ENCODE measurements at places on chromosomes 4 and X. TPM values are rescaled to one million over a fixed set of nuclear protein-coding genes. Genes with fewer than 3 reads are reported as not detected.

DNA sequence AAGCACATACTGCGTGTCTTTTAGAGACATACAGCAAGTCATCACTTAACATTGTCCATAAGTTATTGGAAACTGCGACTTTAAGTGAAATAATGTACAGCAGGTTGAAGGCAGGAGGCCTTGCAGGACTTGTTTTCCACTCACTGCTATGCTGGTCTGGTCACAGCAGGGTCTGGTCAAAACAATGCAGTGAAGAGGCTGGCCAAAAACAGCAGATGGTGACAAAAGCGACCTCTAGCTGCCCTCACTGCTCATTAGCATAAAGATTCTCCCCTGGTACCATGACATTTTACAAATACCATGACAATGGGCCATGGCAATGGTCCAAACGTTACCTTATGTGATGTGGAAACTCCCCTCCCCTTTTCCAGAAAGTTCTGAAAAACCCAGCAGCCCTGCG lies 1283.6 kb downstream of the FSTL5 start:
- DNase-seq, result no peak

GRCh38 chr4:45688341-45688740 lies 435.5 kb downstream of the GABRG1 start:
- DNase-seq, result no peak

DNA sequence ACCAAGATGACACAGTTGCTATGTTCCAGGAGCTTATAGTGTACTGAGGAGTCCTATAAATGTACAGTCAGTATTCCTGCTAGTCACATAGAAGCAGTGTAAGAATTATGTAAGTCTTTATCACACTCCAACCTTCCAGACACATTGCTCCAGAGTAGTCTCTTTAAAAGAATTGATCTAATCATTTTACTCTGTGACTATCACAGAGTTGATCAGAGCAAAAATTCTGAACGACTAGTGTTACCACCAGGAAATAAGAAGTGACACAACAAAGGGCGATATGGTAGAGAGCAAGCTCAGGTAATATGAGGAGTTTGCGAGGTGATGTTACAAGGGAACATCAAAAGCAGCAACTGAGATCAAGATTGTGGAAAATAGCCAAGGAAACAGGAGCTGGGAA lies 9.0 kb upstream of the HPF1 start:
- DNase-seq, result no peak

GRCh38 chr4:110787707-110788106 lies 164.8 kb upstream of the PITX2 start:
- DNase-seq, result no peak

- DNase-seq, result no peak
Measured at GRCh38 chr4:184154199-184154598, 63.5 kb downstream of the ENPP6 start.

DNA sequence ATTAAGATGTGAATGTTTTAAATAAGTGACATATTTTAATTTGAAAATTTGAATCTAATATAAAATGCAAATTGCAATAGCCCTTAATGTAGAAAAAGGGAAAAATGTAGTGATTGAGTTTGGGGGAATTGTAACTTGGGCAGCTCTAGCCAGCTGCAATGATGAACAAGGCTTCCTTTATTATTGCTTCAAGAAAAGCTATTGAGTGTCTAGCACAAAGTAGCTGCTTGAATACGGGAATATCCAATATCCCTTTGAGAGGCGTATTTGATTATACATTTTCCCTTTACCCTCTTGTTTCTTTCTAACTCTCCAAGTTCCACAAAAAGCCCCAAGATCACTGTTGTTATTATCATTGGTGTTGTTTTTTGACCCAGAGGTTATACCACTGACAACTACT lies 21.8 kb downstream of the IL1RAPL1 start:
- DNase-seq, result no peak

- DNase-seq, result no peak
Measured at GRCh38 chr4:151567056-151567455, 158.1 kb downstream of the FHIP1A start.

DNA sequence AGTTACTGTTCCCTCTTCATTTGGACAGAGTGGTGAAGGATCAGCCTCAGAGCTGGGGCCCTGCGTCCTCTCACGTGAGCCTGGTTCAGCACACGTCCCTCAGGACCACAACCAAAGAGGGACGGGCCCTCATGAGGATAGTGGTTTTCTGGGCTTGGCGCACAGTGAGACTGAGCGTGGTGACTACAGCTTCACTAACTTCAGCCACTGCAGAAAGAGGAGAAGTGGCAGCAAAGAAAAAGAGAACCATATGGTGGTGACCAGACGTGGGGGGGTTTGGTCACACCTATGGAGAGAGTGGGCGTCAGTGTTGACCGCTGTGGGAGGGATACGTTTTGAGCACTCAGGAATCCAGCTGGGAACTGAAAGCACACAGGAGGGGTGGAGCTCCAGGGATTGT lies 21.8 kb upstream of the TNIP3 start:
- DNase-seq, result no peak

DNA sequence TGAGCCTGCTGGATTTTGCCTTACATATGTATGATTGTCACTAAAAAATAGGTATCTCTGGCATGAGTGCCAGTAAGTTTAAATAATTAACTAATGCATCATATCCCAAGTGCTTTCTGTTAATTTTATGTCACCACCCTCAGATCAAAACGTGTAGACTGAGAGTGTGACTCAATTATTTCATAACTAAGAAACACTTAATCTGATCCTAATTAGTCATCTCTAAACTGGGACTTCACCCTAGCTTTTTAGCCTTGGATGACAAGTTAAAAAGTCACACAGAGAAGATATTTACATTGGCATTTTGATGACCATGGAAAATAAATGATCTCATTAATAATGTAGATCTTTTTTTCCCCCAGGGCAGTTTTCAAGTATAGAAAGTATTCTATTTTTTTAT lies 23.1 kb upstream of the SLC6A14 start:
- no peak for DNase-seq

- DNase-seq, result no peak
Measured at GRCh38 chr4:145130130-145130529, 32.0 kb downstream of the ABCE1 start.

DNA sequence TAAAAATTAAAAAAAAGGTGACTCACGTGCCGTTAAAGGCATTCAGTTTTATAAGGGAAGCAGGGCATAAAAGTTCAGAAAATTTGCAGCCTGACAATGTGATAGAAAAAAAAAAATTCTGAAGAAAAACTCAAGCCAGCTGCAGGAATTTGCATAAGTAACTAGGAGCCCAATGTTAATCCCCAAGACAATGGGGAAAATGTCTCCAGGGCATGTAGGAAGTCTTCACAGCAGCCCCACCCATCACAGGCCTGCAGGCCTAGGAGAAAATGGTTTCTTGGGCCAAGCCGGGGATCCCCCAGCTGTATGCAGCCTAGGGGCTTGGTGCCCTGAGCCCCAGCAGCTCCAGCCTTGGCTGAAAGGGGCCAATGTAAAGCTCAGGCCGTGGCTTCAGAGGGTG lies 31.2 kb downstream of the CHM start:
- DNase-seq, result no peak

GRCh38 chrX:9848718-9849479 lies 62.7 kb downstream of the SHROOM2 start:
- no peak for DNase-seq

DNA sequence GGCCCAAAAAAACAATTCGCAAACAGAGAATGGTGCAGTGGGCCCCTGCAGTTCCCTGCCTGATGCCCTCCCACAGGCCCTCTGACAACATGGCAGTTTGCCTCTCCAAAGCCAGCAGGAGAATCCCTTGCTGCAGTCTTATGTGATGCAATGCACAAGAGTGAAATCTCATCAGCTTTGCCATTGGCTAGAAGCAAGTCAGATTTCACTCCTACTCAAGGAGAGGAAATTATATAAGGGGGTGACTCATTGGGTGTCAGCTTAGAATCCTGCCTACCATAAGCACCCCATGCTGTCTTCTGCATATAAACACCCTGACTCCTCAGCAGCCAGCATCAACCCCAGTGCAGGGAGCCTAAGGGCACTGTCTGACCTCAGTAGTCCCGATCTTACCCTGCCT lies 157.3 kb upstream of the LDB2 start:
- no peak for DNase-seq

GRCh38 chr4:71259280-71259679 lies 79.5 kb upstream of the SLC4A4 start:
- DNase-seq, result peak; percentile 24

GRCh38 chr4:8869002-8869897 lies 2.4 kb downstream of the HMX1 start:
- DNase-seq, result no peak

- DNase-seq, result no peak
Measured at GRCh38 chrX:18755651-18756050, 48.2 kb downstream of the PPEF1 start.

DNA sequence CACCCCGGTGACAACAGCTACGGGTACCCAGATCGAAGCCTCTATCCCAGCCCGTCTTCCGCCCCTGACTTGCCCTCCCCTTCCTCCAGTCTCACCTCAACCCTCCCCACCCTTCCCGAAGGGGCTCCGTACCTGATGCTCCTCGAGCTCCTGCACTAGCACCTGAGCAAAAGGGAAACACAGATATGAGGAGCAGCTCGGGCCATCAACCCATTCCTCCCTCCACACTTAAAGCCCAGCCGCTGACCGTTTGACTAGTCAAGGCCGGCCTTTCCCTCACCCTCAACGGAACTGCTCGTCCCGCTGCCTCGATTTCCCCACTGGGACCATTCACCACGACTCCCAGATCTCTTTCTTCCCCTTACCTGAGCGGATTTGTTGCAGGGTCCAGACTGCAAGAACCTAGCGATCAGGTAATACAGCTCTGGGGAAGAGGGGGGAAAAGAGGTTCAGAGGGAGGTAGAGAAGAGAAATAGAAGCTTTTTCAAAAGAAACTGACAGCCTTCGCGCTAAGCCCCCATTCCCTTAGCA lies 731 bp downstream of the BRWD3 start:
- DNase-seq, result peak; percentile 6

- DNase-seq, result no peak
Measured at GRCh38 chr4:159413306-159413943, 310.5 kb downstream of the RAPGEF2 start.

GRCh38 chr4:82097504-82097903 lies 276.3 kb downstream of the HNRNPD start:
- DNase-seq, result no peak

- DNase-seq, result no peak
Measured at GRCh38 chr4:30370105-30370504, 350.1 kb upstream of the PCDH7 start.

DNA sequence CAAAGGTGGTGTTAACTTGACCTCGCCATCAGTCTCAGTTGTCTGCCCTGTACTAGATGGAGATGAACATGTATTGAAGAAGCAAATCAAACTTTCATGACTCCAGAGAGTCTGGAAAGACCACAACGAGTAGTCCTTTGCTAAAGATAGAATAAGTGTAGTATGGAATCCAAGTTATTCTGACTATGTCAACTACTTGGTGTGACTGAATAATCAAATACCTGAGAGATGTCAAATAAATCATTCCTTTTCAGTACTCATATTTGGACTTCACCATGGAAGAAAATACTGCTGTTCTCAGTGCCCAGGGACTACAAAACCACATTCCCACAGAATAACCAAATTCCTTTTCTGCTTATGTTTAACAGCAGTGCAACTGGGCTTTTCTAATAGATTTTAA lies 161.2 kb upstream of the SPRY1 start:
- DNase-seq, result no peak

DNA sequence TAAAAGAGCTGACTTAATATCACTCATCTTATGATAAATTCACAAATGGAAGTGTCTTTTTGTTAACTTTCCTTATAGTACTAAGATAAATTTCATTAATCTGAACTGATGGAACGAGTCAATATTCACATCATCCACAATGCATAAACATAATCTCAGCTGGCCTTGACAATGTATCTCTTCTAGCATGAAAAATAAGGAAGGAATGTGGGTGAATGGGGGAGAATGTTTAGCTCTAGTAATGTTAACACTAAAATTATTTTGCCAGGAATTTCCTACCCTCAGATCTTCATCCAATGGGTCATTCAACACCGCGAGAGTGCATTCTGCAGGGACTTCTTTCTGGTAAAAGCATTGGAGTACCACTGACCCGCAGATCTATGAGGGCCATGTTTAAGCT lies 15.8 kb downstream of the TRPC3 start:
- DNase-seq, result no peak

GRCh38 chrX:103629318-103630170 lies 769 bp downstream of the TCEAL1 start:
- DNase-seq, result peak; percentile 67

- DNase-seq, result no peak
Measured at GRCh38 chr4:136009258-136009832, 1522.9 kb downstream of the PCDH18 start.

DNA sequence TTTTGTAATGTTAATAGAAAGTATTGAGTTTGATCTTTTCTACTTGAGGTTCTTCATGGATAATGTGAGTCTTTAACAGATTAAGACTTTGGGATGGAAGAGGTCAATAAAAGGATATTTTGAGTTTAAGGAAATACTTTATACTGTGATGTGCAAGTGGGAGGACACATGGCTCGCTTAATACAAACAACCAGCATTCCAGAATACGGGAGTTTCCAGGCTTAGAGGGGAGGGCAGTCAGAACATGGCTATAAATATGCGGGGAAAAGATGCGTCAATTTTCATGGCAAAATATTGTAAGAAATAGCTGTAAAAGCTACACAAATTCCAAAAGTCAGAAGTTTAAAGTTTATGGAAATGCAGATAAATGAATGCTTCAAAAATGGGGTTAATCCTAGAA lies 192.3 kb downstream of the AASDH start:
- DNase-seq, result no peak

GRCh38 chr4:173517781-173518424 lies 12.1 kb downstream of the HAND2 start:
- DNase-seq, result peak; percentile 56

GRCh38 chr4:69549651-69550050 lies 53.9 kb upstream of the UGT2B4 start:
- no peak for DNase-seq

DNA sequence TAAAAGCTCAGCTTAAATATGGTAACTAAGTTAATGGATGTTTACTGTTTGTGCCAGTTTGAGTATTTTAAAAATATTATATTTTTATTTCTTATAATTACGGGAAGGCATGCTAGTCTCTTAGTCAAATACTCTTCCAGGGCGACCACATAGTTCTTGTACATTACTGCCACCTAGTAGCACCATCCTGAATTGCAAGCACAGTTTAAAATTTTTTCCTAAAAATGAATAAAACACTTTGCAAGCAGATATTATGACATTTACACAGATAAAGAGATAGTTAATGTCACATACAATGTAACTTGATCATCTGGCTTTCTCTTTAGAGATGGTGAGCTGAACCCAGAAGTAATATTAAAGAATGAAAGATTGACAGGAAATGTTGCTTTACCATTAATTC lies 11.5 kb downstream of the NDP start:
- DNase-seq, result no peak

The FAT4 gene
- 11.5 TPM for total RNA-seq

The F9 gene
- not detected for total RNA-seq

The ATP5ME gene
- 867 TPM for total RNA-seq

The CLIC2 gene
- 24.2 TPM for total RNA-seq

The PPP1R2C gene
- total RNA-seq, result not detected

The NUDT10 gene
- 0.37 TPM for total RNA-seq

The CLDN2 gene
- not detected for total RNA-seq

The BEX3 gene
- total RNA-seq, result 158 TPM

The PPEF1 gene
- total RNA-seq, result 0.45 TPM

The RS1 gene
- not detected for total RNA-seq

The MAGEC2 gene
- not detected for total RNA-seq

The FGFRL1 gene
- total RNA-seq, result 23.6 TPM

The C1GALT1C1 gene
- 16.5 TPM for total RNA-seq

The TRIM75 gene
- total RNA-seq, result not detected

The NXF2 gene
- total RNA-seq, result not detected
